ENCODE measurements at places on chromosomes 7 and 10. TPM values are rescaled to one million over a fixed set of nuclear protein-coding genes. Genes with fewer than 3 reads are reported as not detected.

GRCh38 chr7:66125052-66125694 lies 10.5 kb downstream of the CRCP start:
- DNase-seq: no peak

GRCh38 chr10:71156436-71156835 lies 55.9 kb upstream of the UNC5B start:
- no peak for DNase-seq

DNA sequence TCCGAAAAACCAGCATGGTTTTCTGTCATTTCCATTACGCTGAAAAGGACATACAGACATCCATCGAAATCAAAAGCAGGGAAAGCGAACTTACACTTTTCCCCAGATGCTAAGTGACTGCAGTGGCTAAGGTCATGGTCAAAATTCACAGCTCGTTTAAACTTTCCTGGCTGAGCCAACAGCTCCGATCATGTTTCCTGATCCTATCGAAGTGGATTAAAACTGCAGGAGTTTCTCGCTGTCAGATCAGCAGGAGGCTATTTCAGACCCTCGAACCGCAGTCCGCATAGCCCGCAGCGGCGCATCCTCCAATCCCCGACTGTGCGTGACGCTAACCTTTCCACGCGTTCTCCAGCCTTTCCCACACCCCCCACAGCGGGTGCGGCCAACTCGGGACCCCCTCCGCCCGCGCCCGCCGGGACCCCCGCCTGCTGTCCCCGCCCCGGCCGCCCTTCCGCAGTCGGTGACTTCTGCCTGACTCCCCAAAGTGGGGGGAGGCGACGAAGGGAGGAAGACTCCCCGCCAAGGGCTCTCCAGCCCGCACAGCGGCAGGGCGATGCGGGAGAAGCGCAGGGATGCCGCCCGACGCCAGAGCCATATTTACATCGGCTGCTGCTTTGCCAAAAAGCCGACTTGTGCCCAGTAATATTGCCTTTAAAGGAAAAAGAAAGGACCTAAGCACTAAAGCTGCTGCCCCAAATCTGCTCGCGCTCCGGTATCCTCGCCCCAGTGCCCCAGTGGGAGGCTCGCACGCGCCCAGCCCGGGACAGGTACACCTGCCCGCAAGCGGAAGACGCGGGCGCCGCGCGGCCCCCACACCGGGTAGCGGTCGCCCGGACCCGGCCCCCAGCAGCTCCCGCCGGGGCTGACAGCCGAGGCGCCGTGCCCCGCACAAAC lies 1.2 kb downstream of the PIP4K2A start:
- peak; percentile 25 for DNase-seq

GRCh38 chr10:44962870-44963738 lies 3.5 kb downstream of the RASSF4 start:
- no peak for DNase-seq

GRCh38 chr7:69295977-69296376 lies 302.3 kb upstream of the AUTS2 start:
- no peak for DNase-seq

HOXA2 gene
- total RNA-seq: 1.8 TPM

PRSS37 gene
- not detected for total RNA-seq

DNA sequence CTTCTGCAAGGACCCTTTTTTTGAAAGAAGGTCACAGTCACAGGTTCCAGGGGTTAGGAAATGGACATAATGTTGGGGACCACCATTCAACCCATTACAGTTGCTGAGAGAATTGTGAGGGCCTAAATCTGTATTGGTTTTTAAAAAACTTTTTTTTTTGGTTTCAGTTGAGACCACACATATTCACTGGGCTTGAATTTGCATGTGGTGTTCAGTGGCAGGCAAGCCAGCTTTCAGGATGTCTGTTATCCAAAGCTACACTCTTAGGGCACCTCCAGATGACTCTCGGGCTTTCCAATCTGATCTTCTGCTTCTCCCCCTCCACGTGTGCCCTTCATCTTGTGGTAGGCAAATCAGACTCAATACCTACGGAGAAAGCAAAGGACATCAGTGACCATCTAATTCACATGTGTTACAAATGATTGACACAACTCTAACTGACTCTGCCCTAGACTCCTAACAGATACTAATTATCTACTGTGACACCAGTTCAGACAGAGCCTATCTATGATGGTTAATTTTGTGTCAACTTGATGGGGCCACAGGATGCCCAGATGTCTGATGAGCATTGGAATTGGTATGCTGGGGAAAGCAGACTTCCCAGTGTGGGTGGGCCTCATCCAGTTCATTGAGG lies 93.3 kb upstream of the ELMO1 start:
- no peak for DNase-seq

DNA sequence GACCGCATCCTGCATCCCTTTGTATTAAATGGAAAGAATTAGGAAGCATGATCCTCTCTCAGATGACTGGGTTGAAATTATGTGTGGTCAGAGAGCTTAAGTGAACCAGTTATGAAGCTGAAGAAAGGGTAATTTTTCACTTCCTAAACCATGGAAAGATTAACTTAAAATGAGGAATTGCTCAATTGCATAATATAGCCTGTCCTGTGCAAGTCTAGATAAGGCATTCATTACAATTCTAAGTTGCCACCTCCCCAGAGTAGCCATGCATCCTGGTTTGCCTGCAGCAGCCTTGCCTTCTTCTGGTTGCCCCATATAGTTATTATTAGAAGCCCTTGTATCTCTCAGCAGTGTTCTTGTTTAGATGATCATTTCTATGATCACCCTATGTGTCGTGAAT lies 45.3 kb downstream of the STARD3NL start:
- no peak for DNase-seq

DNAH11 gene
- total RNA-seq: 5.2 TPM

GRCh38 chr10:101258179-101258885 lies 29.1 kb upstream of the LBX1 start:
- peak; percentile 32 for DNase-seq

GPR85 gene
- total RNA-seq: not detected

GRCh38 chr7:55132890-55133551 lies 114.2 kb downstream of the EGFR start:
- DNase-seq: peak; percentile 98

GRCh38 chr10:33386926-33387325 lies 52.5 kb upstream of the NRP1 start:
- DNase-seq: no peak

RBP4 gene
- 8.5 TPM for total RNA-seq

DNA sequence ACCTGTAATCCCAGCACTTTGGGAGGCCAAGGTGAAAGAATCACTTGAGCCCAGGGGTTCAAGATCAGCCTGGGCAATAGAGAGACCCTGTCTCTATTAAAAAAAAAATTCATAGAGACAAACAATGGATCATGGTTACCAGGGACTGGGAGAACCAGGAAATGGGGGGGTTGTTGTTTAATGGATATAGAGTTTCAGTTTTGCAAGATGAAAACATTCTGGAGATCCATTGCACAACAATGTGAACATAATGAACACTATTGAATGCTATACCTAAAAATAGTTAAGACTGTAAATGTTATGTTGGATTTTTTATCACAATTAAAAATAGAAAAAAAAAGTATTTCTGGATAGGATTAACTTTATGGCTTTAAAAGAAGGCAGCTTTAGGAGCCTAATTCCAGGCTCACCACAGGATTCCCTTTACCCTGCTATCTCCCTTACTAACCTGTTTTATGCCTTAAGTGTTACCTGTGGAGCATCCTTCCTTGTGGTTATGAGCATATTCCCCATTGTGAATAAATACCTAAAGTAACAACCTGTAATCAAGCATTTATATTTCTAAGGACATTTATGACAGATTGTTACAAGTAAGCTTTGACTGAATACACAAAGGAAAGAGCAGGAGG lies 45.1 kb upstream of the SGCE start:
- DNase-seq: peak; percentile 4

GRCh38 chr10:102185811-102186527 lies 33.8 kb downstream of the NOLC1 start:
- DNase-seq: no peak

- no peak for DNase-seq
Observed at GRCh38 chr7:153943861-153944260, 108.3 kb upstream of the DPP6 start.

GRCh38 chr10:49173201-49173772 lies 14.9 kb downstream of the TMEM273 start:
- no peak for DNase-seq

- DNase-seq: no peak
Observed at GRCh38 chr10:114806562-114807391, 14.8 kb upstream of the FHIP2A start.

SLK gene
- total RNA-seq: 20.2 TPM

- DNase-seq: no peak
Observed at GRCh38 chr7:28749638-28750037, 208.5 kb downstream of the TRIL start.

DNA sequence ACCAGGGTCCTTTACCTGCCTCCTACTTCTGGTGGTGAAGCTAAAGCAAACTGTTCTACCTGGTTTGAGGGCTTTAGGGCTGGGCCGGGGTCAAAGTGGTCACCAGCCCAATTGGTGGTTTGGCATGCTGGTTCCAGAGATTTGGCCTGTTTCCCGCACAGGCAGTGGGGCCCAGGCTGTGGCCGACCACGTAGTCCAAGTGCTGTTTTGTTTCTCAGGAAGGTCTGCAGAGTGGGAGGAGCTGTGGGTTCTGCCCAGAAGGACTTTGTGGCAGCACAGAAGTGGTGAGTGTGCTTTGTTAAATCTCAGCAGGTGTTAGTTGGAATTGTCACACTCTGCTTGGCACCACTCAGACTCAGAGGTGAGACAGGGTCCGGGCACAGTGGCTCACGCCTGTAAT lies 85.8 kb downstream of the MKX start:
- no peak for DNase-seq

DNA sequence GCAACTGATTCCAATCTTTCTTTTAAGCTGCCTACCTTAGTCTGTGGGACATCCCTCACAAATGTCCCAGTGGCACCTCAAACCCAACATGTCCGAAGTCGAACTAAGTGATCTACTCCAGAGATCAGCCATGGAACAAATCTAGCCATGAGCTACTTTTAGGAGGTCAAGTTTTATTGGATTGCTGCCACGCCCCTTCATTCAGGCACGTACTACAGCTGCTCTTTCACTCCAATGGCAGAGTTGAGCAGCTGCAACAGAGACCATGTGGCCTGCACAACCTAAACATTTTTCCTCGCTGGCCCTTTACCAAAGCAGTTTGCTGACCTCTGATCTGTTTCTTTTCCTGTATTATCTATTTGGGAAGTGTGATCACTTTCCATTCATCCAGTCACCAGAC lies 192.4 kb upstream of the CDCA7L start:
- no peak for DNase-seq

MACC1 gene
- total RNA-seq: 12.0 TPM

DNA sequence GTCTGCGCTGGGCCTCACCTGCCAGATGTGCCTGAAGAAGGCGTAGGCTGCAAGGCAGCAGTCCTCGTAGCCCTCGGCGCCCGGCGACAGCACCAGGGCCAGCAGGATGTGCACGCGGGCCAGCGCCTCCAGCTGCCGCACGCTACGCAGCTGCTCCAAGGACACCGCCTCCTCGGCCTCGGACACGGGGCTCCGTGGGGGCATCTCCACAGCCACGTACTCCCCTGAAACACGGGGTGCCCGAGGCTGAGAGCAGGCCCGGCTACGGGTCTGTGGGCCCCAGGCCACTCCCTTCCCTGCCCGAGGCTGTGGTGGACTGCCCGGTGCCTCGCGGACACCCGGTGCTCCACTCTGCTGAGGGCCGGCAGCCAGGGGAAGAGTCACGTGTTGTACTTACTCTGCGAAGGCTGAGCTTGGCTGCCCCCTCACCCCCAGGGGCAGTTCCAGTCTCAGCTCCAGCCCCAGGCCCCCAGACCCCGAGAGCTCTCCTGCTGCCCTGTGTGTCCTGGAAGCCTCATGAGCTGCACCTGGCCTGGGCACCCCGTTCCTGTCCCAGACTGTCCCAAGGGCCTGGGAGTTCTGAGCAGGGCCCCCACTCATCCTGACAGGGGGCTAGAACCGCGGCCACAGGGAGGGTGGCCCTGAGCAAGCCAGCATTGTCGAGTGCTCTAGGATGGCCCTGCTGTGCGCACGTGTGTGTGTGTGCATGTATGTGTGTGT lies 62.8 kb downstream of the CFAP46 start:
- DNase-seq: no peak

GRCh38 chr7:43584195-43584586 lies 1.3 kb downstream of the STK17A start:
- DNase-seq: peak; percentile 61

GIMAP7 gene
- not detected for total RNA-seq

DNA sequence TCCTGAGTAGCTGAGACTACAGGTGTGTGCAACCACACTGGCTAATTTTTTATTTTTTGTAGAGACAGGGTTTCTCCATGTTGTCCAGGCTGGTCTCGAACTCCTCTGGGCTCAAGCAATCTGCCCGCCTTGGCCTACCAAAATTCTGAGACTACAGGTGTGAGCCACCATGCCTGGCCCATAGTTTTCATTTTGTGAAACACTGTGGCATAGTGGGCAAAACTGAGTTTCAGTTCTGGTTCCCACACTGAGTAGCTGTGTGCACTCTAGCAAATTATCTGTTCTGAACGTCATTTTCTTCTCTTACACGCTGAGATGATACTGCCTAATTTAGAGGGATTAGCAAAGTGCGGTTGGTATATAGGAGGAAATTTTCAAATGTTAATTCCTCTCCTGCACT lies 13.5 kb downstream of the ATP5MK start:
- DNase-seq: no peak

- no peak for DNase-seq
Observed at GRCh38 chr10:15570738-15571339, 148.9 kb downstream of the ITGA8 start.

GRCh38 chr10:57262892-57263291 lies 901.8 kb upstream of the ZWINT start:
- no peak for DNase-seq

DNA sequence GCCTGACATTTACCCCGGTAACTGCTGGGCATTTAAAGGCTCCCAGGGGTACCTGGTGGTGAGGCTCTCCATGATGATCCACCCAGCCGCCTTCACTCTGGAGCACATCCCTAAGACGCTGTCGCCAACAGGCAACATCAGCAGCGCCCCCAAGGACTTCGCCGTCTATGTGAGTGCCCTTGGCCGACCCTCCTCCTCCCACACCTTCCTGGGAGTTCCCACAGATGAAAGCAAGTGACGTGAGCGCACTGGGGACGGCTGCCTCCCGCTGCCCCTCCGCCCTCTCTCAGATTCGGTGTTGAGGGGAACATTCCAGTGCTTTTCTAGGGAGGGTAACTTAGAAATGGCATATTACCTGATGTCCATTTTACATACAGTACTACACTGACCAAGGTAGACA lies 7.0 kb upstream of the GET4 start:
- no peak for DNase-seq

ACADSB gene
- 2.8 TPM for total RNA-seq

GRCh38 chr10:13661256-13661655 lies 74.5 kb downstream of the PRPF18 start:
- no peak for DNase-seq

All from PC-3 (cell line).